Right atrium auricular region (tissue), 2 donors: ENCODE measurements at places on chromosomes 5 and 9. TPM values are rescaled to one million over a fixed set of nuclear protein-coding genes. Genes with fewer than 3 reads are reported as not detected.

DNA sequence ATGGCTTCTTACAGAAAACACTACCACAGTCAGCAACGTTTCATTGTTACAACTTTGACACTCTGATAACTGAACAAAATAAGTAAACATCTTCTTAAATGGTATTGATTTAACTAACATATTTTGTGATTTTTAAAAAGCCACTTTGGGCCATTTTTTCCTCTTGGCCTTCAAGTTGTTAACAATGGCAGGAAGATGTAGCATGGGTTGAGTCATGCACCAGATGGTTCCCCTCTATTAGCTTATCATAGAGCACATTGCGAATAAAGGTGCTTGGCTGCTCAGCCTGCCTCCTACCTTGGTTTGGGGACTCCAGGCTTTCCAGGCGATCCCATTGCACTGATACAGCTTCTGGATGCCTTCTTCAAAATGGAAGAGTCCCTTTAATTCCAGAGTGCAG, 24.1 kb upstream of the CER1 start:
- DNase-seq = no peak
- no peaks in the 10 kb centered on the region for H3K4me1 ChIP-seq
- no peaks in the 10 kb centered on the region for H3K36me3 ChIP-seq
- H3K27ac ChIP-seq = no peak overlapping the region
- H3K4me3 ChIP-seq = no peak overlapping the region

DNA sequence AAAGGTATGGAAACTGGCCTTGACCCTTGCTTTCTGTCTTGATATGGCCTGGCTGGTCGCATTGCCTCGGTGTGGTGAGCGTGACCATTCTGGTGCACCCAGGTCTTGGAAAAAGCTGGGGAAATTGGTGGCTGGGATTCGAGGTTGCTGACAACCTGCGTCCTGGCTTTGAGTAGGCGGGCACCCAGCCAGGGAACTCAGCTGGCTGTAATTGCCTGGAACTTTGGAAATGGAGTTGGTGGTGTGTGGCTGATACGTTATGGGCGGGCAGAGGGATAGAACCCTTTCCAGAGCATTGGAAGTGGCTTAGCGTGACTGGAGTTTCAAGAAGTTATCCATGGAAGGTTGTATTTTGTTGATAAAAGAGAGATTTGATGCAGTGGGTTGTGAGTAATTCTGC, 35.2 kb downstream of the KCNMB1 start:
- DNase-seq = no peak
- H3K27me3 ChIP-seq = no peaks in the 10 kb centered on the region

GRCh38 chr5:120735076-120735475, 271.0 kb downstream of the PRR16 start:
- H3K36me3 ChIP-seq = no peaks in the 10 kb centered on the region
- no peaks in the 10 kb centered on the region for H3K27me3 ChIP-seq
- no peaks in the 10 kb centered on the region for H3K4me1 ChIP-seq
- H3K4me3 ChIP-seq = no peak overlapping the region
- DNase-seq = no peak
- no peak overlapping the region for H3K27ac ChIP-seq

GRCh38 chr9:14148501-14149103, 165.3 kb downstream of the NFIB start:
- DNase-seq = no peak
- peaks cover 20% of the 10 kb centered on the region for H3K36me3 ChIP-seq
- no peak overlapping the region for H3K27ac ChIP-seq
- H3K27me3 ChIP-seq = no peaks in the 10 kb centered on the region

DNA sequence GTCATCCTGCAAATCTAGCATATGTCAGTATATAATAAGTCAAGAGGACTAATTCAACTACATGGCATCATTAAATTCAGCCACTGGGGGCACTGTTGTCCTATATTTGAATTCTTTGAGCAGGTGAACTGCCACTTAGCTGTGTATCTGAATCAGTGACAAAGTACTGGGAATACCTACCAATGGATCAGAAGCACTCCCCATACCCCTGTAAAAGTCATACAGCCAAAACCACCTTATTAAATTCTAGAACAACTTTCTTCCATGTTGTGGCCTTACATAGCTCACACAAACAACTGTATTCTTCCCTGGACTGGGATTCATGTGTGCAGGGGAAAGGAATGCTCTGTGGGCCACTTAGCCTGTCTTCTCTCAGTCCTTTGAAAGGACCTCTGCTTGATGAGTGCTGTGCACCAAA, 57.4 kb upstream of the PLPP6 start:
- no peak overlapping the region for H3K27ac ChIP-seq
- H3K36me3 ChIP-seq = no peaks in the 10 kb centered on the region
- no peak overlapping the region for H3K4me3 ChIP-seq
- H3K27me3 ChIP-seq = no peaks in the 10 kb centered on the region

OTP gene
- total RNA-seq = not detected
